ENCODE measurements at places on chromosomes 6 and 20. TPM values are rescaled to one million over a fixed set of nuclear protein-coding genes. Genes with fewer than 3 reads are reported as not detected.

The OPN5 gene
- total RNA-seq, result not detected

The PRR18 gene
- total RNA-seq, result not detected

The B3GALT4 gene
- total RNA-seq, result 2.5 TPM

The ECT2L gene
- not detected for total RNA-seq

The EYA4 gene
- total RNA-seq, result 0.73 TPM

The GRM1 gene
- total RNA-seq, result under 0.01 TPM

The ADGB gene
- not detected for total RNA-seq

The KCNK5 gene
- total RNA-seq, result 0.37 TPM

The ZC2HC1B gene
- not detected for total RNA-seq

The FAM83C gene
- total RNA-seq, result not detected

The SRC gene
- 16.2 TPM for total RNA-seq

The PRPF6 gene
- 57.7 TPM for total RNA-seq

The HLA-DPB1 gene
- 1.8 TPM for total RNA-seq

The IPCEF1 gene
- not detected for total RNA-seq

The SNAI1 gene
- under 0.01 TPM for total RNA-seq

The OOEP gene
- not detected for total RNA-seq

Measured in subcutaneous preadipocyte (primary cell).